Activated CD4-positive, alpha-beta memory T cell treated with anti-CD3 and anti-CD28 coated beads, Interleukin-2, amount 10 ng/mL, durations not matched to agents 7 days and 5 days (primary cell): ENCODE measurements at places on chromosomes 12 and 14.

GRCh38 chr12:10632226-10632625, 18.8 kb upstream of the MAGOHB start:
- no peak for DNase-seq

- DNase-seq, result no peak
These were observed 125.7 kb upstream of the TRHDE start for GRCh38 chr12:72146495-72146894.

DNA sequence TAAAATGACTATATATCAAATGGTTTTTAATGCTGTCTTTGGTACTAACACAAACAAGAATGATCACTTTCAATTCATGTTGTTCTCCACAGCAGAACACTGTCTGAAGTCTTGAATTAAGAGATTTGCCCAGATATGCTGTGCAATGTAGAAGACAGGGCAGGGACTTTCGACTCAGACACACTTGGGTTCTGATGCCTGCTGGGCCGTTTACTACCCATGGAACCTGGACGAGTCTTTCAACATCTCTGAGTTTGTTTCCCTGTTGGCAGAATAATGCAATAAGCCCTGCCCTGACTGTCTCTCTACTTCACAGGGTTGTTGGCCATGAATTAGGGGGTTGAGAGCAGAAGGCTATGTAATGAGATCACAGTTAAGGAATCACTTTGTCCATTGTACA, 162.6 kb upstream of the TMPO start:
- no peak for DNase-seq

- no peak for DNase-seq
These were observed 99.0 kb downstream of the RTN1 start for GRCh38 chr14:59771577-59771976.

GRCh38 chr12:124386661-124387527, 92.0 kb downstream of the RFLNA start:
- no peak for DNase-seq

DNA sequence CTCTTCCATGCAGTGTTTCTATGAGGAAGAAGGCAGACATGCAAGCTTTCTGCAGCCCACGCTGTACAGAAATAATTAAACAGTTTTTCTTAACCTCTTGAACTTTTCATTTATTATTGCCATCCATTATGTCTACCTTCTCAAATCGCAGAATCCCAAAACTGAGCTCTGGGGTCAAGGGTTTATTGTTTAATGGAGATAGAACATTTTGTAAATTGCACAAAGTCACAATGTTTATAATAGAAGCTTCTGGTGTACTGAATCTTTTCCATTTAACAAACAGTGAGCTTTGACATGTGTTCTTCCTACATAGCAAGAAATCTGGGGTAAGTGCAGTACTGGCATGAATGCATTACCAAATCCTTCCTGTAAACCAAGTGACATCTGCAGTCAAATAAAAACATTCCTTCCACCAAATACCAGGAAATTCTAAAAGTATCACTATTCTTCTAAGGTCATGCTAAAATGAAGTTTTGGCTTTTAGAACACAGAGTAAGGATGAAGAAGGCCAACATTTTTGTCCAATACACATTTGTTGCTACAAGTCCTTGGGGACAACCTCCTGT, 385.3 kb upstream of the DDHD1 start:
- no peak for DNase-seq

DNA sequence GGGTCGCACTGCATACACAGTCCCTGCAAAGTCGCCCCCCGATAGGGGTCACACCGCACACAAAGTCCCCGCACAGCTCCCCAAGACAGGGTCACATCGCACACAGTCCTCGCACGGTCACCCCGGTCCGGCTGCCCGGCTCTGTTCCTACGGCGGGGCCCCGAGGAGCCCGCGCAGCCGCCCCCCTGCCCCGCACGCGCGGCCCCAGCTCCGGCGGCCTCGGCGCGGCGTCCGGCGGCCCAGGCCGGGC, 300 bp downstream of the SSH1 start:
- DNase-seq, result no peak

GRCh38 chr12:14356147-14356546, 9.3 kb upstream of the ATF7IP start:
- no peak for DNase-seq
